Stimulated activated CD8-positive, alpha-beta memory T cell treated with anti-CD3 and anti-CD28 coated beads, Interleukin-2, amount 100 ng/mL, for 48 hours (primary cell): ENCODE measurements at places on chromosomes 16 and 17.

GRCh38 chr17:31787857-31788570 lies 71.0 kb downstream of the COPRS start:
- no peak for DNase-seq

- no peak for DNase-seq
Observed at GRCh38 chr16:17101646-17102045, 369.1 kb downstream of the XYLT1 start.

GRCh38 chr17:43092901-43093300 lies 32.3 kb downstream of the BRCA1 start:
- DNase-seq = no peak

- DNase-seq = peak; percentile 51
Observed at GRCh38 chr17:36463916-36464764, 22.3 kb upstream of the ZNHIT3 start.

GRCh38 chr16:13892301-13892700 lies 27.7 kb upstream of the ERCC4 start:
- DNase-seq = no peak

GRCh38 chr17:21463779-21464407 lies 87.7 kb downstream of the KCNJ12 start:
- no peak for DNase-seq

DNA sequence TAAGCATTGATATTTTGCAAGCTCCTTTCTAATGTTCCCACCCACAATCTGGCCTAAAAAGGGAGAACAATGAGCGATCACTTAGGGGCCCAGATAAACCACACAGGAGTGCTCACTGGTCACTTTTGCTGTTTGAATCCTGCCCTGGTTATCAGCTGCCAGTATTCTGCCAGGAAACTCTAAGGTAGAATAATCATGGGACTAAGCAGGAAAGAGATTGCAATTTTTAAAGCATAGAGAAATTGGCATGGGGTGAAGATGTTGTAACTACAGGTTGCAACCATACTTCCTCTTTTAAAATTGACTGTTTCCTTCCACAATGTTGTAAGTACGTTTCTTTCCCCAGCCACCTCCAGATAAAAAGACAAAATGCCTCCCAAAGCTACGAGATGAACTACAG lies 251.2 kb upstream of the CDH11 start:
- DNase-seq = no peak

DNA sequence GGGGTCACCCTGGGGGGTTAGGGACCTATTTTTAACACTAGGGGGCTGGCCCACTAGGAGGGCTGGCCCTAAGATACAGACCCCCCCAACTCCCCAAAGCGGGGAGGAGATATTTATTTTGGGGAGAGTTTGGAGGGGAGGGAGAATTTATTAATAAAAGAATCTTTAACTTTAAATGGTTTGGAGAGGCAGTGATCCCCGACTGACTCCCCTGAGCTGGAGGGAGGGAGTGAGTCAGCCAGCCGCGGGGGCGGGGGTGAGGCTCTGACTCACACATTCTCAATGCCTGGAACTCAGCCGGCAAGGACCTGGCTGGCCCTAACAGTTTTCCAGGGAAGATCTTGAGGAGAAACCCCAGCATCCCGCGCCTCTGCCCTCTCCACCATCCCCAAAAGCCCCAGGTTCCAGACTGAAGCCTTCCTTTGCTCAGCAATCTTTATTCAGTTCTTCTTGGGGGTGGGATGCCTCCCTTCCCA lies 1.5 kb downstream of the HCFC1R1 start:
- peak; percentile 87 for DNase-seq

GRCh38 chr16:30094541-30095165 lies 1.4 kb downstream of the YPEL3 start:
- no peak for DNase-seq

GRCh38 chr16:27906883-27907282 lies 156.6 kb downstream of the GSG1L start:
- no peak for DNase-seq

DNA sequence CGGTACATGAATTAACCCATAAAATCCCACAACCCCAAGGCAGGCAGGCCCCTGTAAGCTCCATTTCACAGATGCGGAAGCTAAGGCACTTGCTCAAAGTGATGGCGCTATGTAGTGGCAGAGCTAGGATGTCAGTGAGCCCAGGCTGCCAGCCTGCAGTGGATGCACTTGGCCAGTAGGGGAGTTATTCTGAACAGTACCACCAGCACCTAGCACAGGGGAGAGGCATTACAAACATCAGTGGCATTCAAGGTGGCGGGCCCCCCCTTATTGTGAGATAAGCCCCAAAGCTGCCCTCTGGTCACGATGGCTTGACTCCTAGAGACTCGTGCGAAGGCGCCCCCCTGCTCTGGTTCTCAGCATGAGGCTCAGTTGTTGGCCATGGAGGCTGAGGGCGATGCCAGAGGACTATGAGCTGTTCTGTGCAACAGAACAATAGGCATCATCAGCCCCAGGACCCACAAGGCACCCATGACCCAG lies 33.8 kb downstream of the GTF3C1 start:
- peak; percentile 13 for DNase-seq
